ENCODE measurements at places on chromosomes 1 and 21. TPM values are rescaled to one million over a fixed set of nuclear protein-coding genes. Genes with fewer than 3 reads are reported as not detected.
A peak's percentile ranks its signal among the peaks of the same experiment; 100 is the strongest.

- DNase-seq = no peak
These were observed 29.0 kb downstream of the TRIM45 start for GRCh38 chr1:117092594-117092993.

DNA sequence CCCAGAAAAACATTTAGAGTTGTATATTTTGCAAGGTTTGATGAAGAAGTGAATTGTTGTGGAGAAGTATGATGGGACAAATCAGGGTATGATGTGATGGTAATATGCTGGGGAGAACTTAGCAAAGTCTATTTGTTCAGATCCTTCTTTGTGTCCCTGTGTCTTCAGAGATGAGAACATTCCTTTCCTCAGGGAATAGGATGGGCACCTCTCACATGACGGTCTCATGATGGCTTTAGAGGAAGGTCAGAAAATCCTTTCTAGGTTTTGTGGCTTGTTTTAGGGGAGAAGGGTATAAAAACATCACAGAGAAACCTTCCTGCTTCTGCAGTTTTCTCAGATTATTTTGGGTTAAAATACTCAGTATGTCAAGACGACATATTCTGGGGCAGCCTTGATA lies 171.3 kb upstream of the NRIP1 start:
- no peak for DNase-seq

DNA sequence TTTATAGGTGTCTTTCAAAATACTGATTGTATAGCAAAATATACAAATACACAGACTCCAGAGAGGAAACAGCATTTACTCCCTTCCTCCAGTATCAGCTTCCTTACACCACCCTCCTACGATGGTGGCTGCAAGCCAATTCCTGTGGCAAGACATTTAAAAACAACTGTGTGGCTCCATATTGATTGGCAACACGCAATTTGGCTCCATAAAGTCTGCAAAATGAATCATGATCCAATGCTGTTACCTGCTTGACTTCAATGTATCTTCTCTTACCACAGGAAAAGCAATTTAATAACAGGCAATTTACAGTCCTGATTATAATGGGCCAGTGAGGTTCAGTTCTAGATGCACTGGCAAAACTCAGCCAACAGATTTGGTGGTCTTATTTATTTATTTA lies 19.7 kb upstream of the ATP6V1G3 start:
- peak; percentile 23 for DNase-seq

- peak; percentile 85 for DNase-seq
These were observed 17.8 kb upstream of the CNR2 start for GRCh38 chr1:23930861-23931490.

- peak; percentile 50 for DNase-seq
These were observed 143.4 kb upstream of the USP24 start for GRCh38 chr1:55358581-55358980.

DNA sequence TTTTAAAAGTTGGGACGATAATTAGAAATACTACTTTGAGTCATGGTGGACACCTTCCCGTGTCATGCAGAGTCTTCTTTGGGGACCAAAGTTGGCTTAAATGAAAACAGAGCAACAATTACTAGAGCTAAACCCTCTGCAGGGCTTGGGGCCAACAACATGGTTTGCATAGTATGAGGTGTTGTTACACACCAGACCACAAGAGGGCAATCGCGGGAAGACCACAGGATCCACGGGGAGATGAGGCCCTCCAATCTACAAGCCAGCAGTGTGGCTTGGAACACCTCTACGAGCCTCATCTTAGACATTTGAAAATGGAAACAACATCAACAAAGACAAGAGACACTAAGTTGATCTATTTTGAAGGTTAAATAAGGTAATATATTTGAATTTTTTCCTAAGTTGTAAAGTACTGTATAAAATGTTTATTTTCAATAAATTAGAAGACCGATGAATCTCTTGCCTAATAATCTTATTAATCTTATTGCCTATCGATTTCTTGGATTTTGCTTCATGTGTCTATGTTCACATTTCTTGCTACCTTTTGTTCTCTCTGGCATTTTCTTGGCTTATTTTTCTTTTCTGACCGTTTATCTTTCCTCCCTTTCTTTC lies 8.2 kb upstream of the SMCP start:
- peak; percentile 66 for DNase-seq

The RNF187 gene
- 56.2 TPM for polyA plus RNA-seq

DNA sequence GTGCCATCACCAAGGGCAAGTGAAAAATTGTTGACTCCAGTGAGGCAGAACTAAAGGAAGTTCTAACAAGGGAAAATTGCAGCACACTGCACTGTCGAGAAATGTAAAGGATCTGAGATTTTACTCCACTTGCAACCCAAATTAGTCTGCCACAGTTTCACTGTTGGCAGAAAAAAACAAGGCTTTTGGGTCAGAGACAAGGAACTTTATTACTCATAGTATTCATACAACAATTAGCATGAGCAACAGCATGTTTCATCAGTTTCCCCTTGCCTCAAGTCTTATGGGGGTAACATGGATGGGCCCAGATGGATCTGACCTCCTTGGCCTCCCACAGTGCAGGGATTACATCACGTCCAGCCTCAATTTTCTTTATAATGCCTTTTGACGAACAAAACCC lies 125.3 kb downstream of the LTN1 start:
- DNase-seq = no peak

DNA sequence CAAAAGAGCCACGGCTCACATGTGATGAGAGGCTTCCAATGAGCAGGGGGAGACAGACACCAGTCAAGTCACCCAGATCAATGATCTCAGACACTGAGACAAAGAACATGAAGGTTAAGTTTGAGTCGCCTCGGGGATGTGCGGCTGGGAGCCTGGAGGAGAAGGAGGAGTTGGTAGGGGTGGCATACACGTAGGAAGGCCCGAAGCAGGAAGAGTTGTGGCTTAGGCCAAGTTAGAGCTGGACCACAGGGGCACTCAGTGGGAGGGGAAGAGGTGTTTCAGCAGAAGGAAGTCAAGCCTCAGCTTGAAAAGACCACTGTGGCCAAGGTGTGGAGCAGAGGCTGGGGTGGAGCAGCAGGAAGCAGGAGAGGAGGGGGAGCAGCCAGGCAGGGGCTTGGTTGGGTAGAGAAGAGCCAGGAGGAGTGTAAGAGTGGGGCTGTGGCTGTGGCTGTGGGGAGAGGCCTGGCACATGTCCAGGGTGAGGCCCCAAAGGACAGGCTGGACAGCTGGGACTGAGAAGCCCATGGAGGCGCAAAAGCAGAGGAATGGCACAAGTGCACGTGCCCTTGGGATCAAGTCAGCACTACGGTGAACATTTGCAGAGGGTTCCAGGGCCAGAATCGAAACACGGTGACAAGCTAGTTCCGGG lies 27.6 kb downstream of the CTNNBIP1 start:
- peak; percentile 44 for DNase-seq

GRCh38 chr1:214700437-214700836 lies 97.4 kb downstream of the CENPF start:
- DNase-seq = no peak

The CBR1 gene
- 26.1 TPM for polyA plus RNA-seq

GRCh38 chr1:9766759-9767442 lies 56.9 kb downstream of the CLSTN1 start:
- DNase-seq = no peak

DNA sequence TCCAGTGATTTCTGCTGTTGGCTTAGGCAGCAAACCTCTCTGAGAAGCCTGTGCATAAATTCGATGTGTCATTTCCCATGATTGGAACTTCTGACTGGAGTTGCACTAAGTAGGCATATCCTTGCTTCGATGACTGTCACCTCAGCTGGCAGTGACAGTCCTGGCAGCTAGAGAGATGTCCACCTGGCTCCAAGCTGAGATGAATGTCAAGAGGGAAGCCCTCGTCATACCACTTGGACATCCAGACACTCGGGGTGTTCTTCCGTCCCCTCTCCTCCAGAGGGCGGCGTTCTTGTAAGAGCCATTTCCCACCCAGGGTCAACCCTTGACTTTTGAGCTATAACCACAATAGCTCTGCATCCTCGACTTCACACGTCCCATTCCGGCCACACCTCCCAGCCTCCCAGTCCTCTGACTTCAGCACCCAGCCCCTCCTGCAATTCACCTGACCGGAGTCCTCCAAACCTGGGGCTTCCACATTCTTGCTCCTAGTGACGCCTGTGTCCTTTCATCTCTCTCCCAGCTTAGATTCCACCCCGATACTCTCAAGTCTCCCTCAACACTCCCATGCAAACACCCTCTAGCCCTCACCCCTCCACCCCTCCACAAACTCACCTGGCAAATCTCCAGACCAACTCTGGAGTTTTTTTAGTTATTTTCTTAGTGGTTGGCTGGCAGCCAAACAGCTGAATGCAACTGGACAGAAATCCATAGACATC lies 17.3 kb downstream of the CA6 start:
- DNase-seq = no peak

DNA sequence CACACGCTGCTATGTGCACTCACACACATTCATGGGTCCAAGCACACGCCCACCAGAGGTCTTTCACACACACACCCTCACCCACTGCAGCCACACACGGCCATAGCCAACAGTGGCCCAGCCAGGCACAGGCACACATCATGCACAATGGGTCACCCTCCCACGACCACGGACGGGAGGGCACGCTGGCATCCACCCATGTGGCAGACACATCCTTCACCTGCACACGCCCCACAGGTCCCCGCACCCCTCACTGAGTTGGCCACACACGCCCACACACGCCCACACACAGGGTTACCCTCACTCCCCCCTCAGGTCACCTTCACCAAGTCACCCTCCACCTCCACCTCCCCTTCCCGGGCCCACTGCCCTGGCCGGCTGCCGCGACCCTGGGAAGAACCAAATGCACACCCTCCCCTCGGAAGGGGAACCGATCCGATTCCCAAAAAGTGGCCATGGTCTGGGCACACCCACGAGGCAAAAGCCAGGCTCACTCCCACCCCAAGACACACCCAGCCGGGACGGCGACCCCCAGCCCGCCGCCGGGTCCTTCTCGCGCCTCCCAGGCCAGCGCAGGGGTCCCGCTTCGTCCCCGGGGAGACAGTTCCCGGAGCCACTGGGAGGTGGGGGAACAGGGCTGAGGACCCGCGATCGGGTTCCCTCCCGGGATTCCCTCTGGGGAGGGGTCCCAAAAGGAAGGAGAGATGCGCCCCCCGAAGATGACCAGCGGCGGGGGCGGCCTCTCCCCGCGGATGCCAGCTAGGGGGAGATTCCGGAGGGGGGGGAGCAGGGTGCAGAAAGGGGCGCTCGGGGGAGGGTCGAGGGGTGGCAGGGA lies 860 bp downstream of the SDC3 start:
- DNase-seq = no peak

GRCh38 chr1:88740784-88741183 lies 56.7 kb downstream of the PKN2 start:
- DNase-seq = no peak

The TMEM81 gene
- 2.4 TPM for polyA plus RNA-seq

The KRTAP19-3 gene
- polyA plus RNA-seq = not detected

- no peak for DNase-seq
These were observed 7.9 kb upstream of the PHGDH start for GRCh38 chr1:119703666-119704450.

GRCh38 chr1:192914696-192915095 lies 105.9 kb downstream of the RGS2 start:
- peak; percentile 35 for DNase-seq

GRCh38 chr1:3186526-3186921 lies 117.5 kb downstream of the PRDM16 start:
- DNase-seq = peak; percentile 90

DNA sequence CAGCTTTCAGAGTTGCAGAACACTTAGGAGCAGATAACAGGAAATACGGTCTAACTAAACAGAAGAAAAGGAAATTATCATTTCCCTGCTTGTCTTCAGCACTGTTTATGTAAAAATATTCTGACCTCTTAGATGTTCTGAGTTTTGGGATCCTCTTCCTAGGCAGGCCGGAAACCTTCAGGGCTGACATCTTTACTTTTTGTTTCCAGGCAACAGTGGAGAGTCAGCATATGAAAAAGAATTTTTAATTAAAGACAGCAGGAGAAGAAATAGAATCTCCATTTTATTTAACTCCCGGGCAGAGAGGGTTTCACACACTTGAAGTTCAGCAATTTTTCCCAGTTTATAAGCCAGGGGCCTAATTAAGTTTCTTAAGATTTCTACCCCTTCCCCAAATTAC lies 5.1 kb upstream of the RIPPLY3 start:
- DNase-seq = peak; percentile 27

DNA sequence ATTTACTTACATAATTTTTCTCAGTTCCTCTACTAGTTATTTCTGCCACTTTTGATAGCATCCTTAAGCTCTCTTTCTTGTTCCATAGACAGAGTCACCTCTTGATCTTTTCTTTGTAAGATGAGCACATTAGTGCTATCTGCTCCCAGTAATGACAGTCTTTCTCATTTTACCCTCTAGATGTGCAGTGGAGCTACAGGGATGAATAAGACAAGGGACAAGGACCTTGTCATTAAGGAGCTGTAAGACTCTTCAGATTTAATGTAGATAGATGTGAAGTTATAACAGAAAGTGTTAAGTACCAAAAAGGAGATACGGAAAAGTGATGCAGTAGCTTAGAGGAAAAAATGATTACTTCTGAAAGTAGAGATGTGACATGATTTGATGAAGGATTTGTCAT lies 20.4 kb downstream of the SCP2 start:
- DNase-seq = no peak

The ADIPOR1 gene
- polyA plus RNA-seq = 60.0 TPM

The KMO gene
- polyA plus RNA-seq = 0.23 TPM

The GPR153 gene
- 16.6 TPM for polyA plus RNA-seq

GRCh38 chr1:6399294-6399693 lies 5.7 kb upstream of the ACOT7 start:
- no peak for DNase-seq

GRCh38 chr1:25206201-25206600 lies 26.1 kb downstream of the SYF2 start:
- DNase-seq = no peak

The TCP10L gene
- 0.75 TPM for polyA plus RNA-seq

The RGS1 gene
- polyA plus RNA-seq = 5.7 TPM

The CD53 gene
- polyA plus RNA-seq = 7.4 TPM
